Urothelium cell line (cell line): ENCODE measurements at places on chromosomes 7 and 10.
A peak's percentile ranks its signal among the peaks of the same experiment; 100 is the strongest.

DNA sequence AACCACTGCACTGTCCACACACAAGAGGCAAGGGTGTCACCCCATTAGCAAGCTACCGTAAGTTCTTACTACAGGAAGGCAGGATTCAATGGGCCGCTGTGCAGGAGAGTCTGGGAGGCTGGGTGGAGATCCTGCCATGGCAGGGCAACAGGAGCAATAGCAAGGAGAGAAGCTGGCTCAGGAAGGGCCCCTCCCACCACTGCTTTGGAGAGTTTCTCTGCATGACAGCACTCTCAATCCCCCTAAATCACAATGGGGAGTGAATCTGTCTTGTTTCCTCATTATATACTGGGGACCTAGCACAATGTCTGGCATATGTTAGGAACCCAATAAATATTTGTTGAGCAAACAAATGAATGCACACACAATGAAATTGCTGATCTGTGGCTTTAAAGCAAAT lies 83.2 kb upstream of the SFMBT2 start:
- DNase-seq = no peak

DNA sequence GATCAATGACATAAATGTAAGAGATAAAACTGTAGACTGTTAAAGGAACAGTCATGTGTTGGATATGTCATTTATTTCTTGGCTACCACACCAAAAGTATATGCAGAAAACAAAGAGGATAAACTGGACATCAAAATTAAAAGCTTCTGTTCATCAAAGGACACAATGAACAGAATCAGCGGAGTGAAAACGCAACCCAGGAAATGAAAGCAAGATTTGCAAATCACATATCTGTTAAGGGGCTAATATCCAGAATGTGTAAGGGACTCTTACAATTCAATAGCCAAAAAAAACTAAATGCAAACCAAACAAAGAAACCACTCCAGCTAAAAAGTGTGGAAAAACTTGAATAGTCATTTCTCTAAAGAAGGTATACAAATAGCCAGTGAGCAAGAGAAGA lies 164.3 kb downstream of the ZMYND11 start:
- DNase-seq = no peak

- DNase-seq = peak; percentile 72
These were observed 26.9 kb downstream of the MYPN start for GRCh38 chr10:68135922-68136792.

DNA sequence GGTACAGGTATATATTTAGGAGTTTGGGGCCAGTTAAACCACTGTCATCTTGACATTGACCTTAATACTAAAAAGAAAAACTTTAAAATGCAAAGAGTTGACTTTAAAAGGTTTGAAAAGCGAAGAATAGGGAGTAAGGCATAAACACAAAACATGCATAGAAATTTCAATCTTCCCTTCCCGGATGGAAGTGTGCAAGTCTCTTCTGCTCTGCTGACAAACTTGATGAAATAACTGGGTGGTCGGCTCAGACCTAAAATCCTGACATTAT lies 3.4 kb upstream of the SPAG6 start:
- no peak for DNase-seq

GRCh38 chr7:143435266-143435665 lies 8.0 kb upstream of the TAS2R60 start:
- no peak for DNase-seq

GRCh38 chr10:70559861-70560260 lies 42.7 kb downstream of the PRF1 start:
- DNase-seq = no peak

DNA sequence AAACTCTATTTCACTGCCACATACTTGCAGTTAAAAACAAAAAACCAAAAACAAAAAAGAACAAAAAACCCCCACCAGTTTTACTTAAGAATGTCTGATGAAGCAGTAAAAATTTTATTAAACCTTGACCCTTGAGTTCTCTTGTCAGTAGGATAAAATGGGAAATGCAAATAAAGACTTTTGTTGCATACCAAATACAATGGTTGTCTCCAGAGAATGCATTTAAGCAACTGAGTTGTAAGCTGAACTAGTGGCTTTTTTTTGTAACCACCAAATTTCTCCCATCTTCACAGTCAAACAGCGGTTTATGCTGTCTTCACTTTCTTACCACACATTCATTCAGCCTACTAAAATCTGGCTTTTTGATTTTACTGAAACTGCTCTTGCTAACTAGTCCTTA lies 3.1 kb downstream of the SYPL1 start:
- DNase-seq = no peak

DNA sequence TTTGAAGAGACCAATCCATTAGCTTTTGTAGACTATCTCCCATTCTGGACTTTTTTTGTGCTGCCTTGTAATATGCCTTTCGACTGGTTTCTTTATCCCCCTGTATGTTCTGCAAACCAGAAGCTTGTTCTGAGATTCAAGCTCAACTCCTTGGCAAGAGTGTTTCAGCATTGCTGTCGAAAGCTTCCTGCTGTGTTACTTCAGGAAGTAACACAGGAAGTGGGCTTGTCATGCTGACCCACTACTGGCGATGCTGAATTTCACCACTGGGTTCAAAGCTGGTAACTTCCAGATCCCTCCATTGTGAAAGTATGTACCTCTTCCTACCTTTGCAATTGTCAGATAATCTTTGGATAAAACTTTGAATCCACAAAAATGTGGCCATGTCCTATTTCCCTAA lies 57.9 kb upstream of the INSYN2A start:
- DNase-seq = no peak

DNA sequence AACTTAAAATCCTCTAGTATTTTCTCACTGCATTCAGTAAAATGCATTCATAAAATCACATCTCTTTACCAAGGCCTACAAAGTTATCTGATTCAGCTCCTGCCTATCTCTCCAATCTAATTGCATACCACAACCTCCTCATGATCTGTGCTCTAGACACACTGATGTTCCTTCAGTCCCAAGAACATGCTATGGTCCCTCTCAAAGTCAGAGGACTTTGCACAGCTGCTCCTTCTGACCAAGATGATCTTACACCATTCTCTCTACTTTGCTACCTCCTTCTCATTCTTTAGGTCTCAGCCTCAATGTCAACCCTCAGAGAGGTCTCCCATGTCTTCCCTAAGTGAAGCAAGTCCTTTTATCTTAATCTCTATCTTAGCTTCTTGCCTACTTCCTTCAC lies 45.5 kb downstream of the CAV1 start:
- no peak for DNase-seq

- peak; percentile 35 for DNase-seq
These were observed 85.6 kb upstream of the FRMD4A start for GRCh38 chr10:14416308-14416700.

DNA sequence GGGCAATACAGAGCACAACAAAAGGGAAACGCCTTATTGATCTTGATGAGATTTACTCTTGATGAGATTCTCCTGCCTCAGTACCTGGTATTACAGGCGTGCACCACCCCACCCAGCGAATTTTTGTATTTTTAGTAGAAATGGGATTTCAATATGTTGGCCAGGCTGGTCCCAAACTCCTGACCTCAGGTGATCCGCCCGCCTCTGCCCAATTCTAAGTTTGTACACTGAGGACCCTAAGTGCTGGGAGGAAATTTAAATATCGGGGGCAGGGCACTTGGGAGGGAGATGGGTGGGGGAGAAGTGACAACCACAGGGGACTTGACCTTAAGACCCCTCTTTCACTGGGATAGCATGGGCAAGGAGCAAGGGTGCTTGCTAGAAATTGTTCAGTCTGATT lies 14.1 kb downstream of the HNRNPF start:
- DNase-seq = no peak

- DNase-seq = peak; percentile 35
These were observed 179.2 kb downstream of the ST7 start for GRCh38 chr7:117132321-117133120.

DNA sequence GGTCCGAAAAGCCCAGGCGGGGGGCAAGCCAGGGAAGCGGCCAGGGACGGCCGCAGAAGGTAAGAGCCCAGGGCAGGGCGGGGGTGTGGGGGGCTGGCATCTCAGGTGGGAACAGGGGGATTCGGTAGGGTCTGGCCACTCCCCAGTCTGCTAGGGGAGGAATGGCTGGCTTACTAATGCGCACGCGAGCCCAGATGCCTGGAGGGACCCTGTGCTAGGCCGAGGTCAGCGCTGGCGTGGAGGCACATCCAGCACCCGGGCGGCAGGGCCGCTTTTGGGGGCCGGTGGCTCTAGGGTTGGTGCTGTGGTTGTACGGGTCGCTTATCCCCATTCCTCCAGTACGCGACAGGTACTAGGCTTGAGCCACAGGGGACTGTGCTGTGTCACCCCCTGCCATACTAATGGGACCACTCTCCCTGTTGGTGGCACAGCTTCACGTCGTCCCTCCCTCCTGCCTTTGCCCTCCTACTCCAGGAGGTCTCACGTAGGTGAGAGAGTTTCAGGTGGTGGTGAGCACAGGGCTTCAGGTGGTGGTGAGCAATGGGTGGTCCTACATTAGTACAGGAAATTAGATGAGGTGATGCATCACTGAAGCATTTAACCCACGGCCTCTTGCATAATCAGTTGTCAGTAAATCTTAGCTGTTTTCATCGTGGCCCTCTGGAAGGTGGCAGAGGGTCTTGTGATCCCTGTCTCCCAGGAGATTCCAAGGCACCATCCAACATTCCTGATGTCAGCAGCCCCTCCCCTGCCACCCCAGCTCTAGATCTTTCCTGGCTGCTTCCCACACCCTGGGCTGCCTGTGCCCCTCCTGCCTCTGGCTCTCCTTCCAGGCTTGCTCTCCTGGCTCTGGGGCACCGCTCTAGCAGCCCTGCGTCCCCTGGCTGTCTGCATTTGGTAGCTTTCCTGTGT lies 971 bp downstream of the AEBP1 start:
- DNase-seq = peak; percentile 54

DNA sequence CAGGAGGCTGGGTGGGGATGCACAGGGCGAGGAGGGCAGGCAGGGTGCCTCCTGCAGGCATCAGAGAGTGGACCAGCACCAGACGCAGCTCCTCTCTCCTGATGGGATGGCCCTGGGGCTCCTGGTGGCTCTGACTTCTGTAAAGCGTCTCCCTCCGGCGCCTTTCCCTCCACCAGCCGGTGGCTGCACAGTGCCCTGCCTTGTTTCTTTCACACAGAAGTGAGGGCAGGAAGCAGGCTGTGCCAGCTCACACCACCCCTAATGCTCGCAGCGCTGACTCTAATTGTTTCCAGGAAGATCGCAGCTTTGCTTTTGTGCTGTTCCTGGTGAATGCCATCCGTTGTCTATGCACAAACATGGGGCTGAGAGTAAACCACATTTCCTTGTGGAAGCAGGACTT lies 152.3 kb upstream of the LANCL2 start:
- no peak for DNase-seq

DNA sequence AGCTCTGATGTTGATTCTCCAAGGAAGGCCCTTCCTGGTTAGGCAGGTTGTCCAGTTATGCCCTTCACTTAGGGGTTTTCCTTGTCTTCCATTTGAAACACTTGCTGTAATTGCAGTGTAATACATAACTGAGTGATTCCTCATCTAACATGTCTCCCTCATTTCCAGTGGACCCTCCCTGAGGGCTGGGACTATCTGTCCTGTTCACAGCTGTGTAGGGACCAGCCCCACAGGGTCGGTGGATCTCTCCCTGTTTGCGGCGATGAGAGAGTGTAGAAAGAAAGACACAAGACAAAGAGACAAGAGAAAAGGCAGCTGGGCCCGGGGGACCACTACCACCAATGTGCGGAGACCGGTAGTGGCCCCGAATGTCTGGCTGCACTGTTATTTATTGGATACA lies 135.9 kb upstream of the EEPD1 start:
- DNase-seq = no peak

- no peak for DNase-seq
These were observed 261.4 kb upstream of the PITRM1 start for GRCh38 chr10:3433988-3434387.
